NCI-H187 treated with DMSO at 0.1 percent for 48 hours (cell line): ENCODE measurements at places on chromosomes 2 and 18.

GRCh38 chr2:223618172-223619035 is 16.2 kb upstream of the SCG2 start:
- no peak for DNase-seq

DNA sequence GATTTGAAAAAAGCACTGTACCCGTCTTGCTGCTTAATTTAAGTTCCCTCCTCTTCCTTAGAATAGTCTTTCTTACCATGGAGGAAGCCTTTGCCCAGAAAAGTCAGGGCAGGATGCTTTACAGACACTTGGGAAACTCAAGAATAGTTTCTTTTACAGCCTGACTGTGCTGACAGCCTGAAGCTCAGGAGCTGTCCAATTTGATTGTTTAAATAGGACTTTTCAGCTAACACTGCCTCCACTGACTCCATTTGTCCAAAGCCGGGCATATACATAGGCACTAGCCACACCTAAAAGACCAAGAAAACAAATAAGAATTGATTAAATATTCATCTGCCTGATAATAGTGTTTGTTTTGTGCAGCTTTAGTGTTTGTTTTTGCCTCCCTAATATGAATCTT is 110.9 kb upstream of the L3MBTL4 start:
- no peak for DNase-seq

- no peak for DNase-seq
Observed at GRCh38 chr2:217521820-217522219, 481.0 kb downstream of the TNS1 start.

- DNase-seq, result no peak
Observed at GRCh38 chr2:151568501-151568900, 158.8 kb downstream of the RIF1 start.

DNA sequence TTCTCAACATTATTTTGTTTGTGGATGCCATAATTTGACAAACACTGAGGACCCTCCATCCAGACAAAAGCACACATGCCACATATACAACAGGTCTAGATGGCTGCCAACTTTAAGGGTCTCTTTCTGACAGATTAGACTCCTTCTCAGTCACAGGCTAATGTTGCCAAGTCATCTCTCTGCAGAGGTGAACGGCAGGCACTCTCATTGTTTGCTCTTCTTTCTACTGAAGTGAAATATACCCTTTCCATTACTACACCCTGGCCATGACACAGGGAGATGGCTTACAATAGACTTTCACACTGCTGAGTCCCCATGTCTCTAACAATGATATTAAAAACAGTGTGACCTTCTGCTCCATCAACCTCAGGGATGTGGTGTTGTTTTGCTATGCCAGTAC is 47.5 kb upstream of the ZNF397 start:
- DNase-seq, result peak; percentile 68

DNA sequence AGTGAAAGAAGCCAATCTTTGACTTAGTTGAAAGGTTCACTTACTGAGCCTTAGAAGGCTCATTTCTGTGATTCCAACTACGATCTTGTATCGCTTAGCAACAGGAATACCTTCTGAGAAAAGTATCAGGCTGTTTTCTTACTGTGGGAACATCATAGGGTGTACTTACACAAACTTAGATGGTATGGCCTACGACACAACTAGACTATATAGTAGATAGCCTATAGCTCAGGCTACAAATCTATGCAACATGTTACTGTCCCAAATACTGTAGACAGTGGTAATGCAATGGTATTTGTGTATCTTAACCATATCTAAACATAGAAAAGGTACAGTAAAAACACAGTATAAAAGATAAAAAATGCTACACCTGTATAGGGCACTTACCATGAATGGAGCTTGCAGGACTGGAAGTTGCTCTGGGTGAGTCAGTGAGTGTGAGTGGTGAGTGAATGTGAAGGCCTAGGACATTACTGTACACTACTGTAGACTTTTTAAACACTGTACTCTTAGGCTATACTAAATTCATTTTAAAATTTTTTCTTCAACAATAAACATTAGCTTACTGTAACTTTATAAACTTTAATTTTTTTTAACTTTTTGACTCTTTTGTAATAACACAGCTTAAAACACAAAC is 148.8 kb upstream of the STON1 start:
- no peak for DNase-seq

GRCh38 chr2:215218587-215219577 is 80.5 kb upstream of the ABCA12 start:
- DNase-seq, result no peak

GRCh38 chr2:190469771-190470170 is 61.6 kb downstream of the MFSD6 start:
- DNase-seq, result peak; percentile 81

DNA sequence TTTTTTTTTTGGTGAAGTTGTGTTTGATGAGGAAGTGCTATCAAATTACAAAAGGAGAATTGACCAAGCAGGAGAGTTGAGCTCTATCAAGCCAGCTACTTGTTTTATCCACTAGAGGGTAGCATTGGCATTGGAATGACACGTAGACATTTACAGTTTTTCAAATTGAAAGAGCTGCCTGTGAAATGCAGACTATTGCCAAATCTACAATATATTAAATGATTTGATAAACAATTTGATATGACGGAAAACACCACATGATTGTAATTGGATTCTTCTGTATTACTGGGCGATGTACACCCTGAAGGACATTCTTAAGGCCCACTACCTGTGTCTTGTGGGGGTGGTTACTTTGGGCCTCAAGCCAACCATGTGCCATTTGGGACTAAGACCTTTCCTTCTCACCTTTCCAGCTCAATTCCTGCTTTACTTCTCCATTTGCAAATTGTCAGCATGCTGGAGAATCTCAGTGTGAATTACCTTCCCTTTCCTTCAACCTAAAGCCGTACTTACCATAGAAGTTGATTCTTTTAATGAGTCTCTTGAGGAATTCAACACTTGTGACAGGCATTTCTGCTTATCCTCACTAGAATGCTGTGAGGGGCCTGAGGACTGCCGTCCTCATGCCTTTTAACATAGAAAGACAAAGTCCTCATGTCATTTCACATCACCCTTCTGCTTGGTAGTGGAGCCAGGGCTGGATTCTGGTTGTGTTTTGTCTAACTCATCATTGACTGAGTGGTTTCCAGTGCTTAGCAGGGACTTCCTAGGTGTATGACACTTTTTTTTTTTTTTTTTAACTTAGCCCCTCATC is 134.8 kb upstream of the THUMPD2 start:
- peak; percentile 21 for DNase-seq

GRCh38 chr2:205892251-205892655 is 193.7 kb downstream of the INO80D start:
- no peak for DNase-seq

DNA sequence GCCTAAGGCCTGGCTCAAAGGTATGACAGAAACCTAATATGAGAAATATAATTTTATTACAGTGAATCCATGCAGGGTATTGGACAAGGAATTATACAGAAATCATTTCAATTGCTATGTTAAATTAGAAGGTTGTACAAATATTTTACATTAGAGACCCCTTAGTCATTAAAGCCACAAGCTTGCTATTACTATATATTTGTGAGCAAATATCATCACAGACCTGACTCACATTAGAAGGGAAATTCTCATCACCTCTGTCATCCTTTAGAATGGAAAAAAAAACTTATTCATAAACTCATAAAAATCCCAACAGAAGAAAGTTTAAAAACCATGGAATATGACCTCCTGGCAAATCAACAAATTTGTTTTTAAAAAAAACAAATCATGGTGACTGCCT is 277.9 kb downstream of the DCC start:
- DNase-seq, result no peak

GRCh38 chr2:35963824-35964223 is 391.8 kb upstream of the CRIM1 start:
- no peak for DNase-seq

DNA sequence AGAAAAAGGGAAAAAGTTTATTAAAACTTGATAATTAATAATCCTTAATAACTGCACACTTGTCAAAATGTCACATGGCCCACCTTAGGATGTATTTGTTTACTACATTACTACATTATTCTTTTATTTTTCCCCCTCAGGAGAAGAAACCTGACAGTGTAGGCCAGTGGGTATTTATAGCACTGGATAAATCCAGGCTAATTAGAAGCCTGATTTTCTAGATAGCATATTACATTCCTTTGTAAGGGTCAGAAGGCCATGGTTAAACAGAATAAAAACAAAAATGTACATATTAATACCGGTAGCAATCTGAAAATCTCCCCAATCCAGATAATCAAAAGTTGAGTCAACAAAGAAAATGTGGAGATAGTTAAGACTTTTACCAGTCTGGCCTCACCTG is 21.5 kb upstream of the KIDINS220 start:
- DNase-seq, result no peak

DNA sequence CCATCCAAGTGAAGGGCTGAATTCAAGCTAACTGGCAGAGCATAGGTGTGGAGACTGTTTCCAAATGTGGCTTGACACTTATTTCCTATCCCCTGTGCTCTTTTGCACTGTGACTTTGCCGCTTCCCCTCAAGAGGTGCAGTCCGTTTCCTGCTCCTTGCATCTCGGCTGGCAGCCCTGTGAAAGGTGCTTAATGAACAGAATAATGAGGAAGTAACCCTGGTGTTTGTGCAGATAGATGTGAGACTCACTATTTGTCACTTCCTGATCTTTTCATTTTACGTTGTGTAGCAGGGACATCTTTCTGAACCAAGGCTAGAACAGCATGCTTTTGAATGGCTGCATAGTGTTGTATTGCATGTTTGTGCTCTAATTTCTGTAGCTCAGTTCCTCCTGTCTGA is 60.8 kb downstream of the CEP192 start:
- DNase-seq, result no peak

GRCh38 chr2:24618144-24618543 is 127.1 kb downstream of the NCOA1 start:
- DNase-seq, result no peak

DNA sequence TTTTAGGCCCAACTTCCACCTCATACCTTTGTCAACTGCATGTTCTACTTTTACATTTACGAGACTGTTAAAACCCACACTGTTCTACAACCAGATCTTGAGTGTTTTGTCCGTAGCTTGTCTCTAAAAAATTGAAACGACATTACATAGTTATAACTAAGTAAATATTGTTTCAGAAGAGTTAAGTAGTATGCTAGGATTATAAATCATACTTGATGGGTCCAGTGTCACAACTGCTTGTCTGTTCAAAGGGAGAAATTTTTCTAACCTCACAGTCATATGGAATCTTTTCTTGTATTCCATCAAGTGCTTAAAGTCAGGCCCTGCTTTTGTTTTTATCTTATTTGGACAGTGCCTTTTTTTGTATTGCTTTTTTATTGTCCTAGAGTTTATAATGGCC is 4.3 kb downstream of the GMCL1 start:
- no peak for DNase-seq
